ENCODE measurements at places on chromosomes 6 and 20.

DNA sequence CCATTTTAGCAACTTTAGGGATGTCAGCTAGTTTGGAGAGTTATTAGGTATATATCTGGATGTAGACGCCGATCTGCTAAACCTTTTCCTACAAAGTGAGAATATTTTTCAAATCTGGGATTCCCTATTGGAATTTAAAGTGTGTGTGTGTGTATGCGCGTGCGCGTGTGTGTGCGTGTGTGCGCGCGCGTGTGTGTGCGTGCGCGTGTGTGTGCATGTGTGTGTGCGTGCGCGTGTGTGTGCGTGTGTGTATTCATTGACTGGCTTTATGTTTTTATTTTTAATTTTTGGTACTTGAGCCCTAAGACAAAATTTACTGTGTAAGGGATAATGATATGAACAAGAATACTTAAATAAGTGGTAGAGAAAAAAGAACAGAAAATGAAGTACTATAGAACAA lies 8.1 kb downstream of the PRL start:
- DNase-seq, result no peak

DNA sequence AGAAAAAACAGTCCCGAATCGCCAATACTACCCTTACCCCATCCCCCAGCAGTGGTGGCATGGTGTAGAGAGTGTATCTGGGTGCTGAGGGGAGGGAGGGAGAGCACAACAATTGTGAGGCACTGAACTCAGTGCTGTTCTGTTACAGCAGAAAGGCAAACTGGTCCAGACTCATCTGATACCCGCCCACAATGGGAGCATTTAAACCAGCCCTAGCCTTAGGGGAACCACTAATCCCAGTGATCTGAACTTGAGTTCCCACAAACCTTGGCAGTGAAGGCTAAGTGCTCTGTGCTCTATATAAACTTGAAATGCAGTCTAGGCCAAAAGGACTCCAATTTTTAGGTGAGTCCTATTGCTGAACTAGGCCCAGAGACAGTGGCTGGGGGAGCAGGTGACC lies 666.4 kb upstream of the PTCHD4 start:
- no peak for DNase-seq

DNA sequence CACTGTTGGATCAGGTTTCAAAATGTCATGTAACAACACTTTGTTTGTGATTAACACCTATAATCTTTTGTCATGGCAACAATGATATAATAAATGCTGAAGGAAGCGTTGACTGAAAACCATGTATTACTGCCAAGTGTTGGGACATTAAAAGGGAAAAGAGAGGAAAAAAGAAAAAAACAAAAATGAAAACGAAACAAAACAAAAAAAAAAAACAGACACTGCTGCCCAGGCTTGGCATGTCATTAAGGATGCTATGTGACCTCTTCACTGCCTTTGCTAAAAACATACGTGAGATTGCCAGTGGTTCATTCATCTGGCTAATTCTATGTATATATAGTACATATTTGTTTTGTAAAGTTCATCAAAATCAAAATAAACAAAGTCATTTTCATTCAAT lies 516.7 kb upstream of the RNF217 start:
- DNase-seq, result no peak

DNA sequence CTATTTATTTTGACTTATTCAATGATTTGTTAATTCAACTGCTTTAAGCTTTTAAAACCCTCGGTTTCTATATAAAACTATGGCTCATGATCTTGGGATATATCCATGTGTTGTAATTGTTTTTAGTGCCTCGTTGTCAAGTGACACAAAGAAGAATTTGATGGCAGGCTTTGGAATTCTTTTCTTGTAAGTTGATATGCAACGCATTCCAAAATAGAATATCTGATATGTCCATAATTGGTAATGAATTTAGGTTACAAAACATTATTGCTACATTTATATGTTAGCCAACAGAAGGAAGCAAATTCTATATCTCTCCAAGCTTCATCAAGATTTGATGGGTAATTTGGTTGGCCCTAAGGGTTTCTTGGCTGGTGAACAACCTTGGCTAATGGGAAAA lies 220.4 kb upstream of the RIMS1 start:
- no peak for DNase-seq

DNA sequence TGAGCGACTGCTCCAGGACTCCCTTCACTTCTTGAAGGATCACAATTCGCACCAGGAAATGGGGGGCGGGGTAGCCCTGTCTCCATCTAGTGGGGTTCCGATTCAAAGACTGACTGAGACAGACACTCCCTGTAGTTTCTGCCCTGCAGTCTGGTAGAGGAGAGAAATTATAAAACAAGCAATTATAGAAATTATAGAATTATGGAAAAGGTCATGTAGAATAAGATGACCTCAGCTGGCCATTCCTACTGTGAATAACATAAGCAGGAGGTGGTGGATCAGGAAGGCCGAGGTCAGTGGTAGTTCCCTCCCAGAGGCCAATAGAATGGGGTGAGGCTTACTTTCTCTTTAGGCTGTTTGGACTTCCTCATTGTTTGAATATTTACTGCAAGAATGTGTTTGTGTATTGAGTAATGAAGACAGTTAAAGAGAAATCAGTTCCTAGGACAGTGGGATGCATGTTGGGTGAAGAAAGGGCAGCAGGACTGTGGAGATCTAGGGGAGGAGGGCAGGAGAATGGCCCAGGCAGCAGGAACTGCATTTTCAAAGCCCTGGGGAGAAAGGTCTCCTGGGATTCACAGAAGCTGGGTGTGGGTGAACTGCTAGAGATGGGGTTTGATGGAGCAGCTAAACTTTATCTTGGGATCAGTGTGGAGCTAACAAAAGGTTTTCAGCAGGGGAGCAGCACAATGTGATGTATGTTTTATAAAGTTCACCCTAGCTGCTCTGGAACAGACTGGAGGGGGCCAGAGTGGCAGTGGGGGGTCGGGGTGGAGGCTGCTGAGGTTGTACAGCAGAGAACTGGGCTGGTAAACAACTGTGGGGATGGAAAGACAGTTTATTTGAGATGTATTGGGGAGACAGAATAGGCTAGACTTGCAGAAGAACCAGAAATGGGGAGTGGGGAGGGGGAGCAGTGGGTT lies 2.1 kb downstream of the ZNF341 start:
- DNase-seq, result no peak

GRCh38 chr6:157768863-157769551 lies 54.0 kb upstream of the SNX9 start:
- DNase-seq, result no peak

GRCh38 chr6:9943026-9943425 lies 471.8 kb downstream of the TFAP2A start:
- no peak for DNase-seq

DNA sequence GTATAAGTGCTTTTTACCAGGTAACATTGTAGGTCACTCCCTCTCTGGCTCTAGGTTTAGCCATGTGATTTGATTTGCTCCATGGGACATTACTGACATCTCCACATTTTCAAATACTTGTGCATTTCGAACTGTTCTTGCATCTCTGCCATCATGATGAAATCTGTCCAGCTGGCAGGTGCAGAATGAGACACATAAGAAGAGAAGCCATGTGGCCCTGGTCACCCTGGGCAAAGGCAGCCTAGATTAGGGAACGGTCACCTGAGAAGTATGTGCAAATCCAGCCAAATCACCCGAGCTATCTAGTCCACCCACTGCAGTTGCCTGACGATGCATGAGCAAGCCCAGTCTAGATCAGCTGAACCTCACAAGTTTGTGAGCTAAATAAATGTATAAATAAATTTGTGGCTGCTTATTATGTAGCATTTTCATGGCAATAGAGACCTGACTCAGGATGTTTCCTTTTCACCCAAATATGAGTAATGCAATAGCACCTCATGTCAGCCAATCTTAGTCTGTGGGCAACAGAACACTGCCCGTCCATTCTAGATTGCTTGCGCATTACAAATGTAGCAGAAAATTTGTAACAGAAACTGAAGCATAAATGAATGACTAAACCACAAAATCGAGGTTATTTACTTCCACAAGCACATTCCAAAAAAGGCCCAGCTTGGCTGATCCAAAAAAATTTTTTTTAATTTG lies 115.2 kb downstream of the PAK5 start:
- DNase-seq, result no peak

GRCh38 chr6:79810871-79811270 lies 136.5 kb downstream of the ELOVL4 start:
- no peak for DNase-seq

- no peak for DNase-seq
These were observed 35.1 kb downstream of the LRFN2 start for GRCh38 chr6:40551966-40552505.

GRCh38 chr20:55667955-55668354 lies 337.4 kb downstream of the CBLN4 start:
- no peak for DNase-seq

GRCh38 chr20:16671753-16672152 lies 58.1 kb upstream of the SNRPB2 start:
- DNase-seq, result no peak

GRCh38 chr6:11659757-11660156 lies 118.8 kb downstream of the ADTRP start:
- no peak for DNase-seq

DNA sequence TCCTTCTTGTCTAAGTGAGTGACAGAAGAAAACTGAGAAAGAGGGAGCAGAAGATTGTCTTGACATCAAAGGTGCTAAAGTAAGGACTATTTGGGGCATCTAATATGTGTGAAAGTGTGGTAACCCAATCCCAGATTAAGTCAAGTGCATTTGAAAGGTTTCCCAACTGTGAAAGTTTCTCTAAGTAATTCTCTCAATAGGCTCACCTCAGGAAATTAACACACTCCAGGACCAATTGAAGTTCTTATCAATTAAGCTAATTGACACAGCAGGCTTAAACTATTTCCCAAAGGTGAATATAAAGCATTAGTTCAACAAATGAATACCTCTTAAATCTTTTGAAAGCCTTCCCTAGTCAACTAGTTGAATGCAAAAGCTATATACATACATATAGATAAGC lies 212.8 kb upstream of the FUT9 start:
- DNase-seq, result no peak

- no peak for DNase-seq
These were observed 34.2 kb upstream of the SUPT3H start for GRCh38 chr6:45411959-45412358.

DNA sequence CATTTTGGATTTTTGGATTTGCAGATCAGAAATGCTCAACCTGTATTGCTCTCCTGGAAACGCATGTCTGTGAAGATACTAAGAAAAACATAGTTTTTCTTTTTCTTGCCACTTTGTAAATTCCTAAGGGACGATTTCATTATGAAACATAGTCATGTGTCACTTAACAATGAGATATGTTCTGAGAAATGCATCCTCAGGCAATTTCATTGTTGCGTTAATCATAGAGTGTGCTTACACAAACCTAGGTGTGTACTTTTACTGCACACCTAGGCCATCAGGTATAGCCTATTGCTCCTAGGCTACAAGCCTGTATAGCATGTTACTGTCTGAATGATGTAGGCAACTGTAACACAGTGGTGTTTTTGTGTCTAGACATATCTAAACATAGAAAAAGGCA lies 13.4 kb upstream of the THEMIS start:
- no peak for DNase-seq

GRCh38 chr6:123945386-123945785 lies 141.7 kb downstream of the NKAIN2 start:
- no peak for DNase-seq

DNA sequence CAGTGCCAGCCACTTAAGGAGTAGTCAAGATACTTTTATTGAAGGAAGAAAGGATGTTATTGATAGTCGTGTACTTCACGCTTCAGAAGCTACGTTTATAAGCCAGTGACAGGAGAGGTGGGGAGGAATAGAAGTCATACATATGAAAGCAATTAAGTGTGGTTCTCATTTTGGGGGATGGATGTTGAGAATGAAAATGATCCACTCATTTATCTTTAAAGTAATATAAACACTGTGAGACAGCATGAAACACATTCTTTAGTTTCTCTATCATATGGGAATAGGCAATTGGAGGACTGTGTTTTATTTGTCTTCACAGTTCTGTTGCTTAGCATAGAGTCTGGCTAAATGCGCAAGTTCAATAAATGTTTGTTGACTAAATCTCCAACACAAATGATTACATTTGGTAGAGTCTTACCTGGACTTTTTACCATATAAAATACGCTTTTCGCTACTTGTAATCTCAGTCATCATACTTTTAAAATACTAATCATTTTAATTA lies 35.2 kb downstream of the AK9 start:
- no peak for DNase-seq

- peak; percentile 85 for DNase-seq
These were observed 35.7 kb upstream of the ZMYND8 start for GRCh38 chr20:47392015-47392720.

GRCh38 chr6:13375360-13375878 lies 47.1 kb upstream of the TBC1D7 start:
- DNase-seq, result no peak

- DNase-seq, result no peak
These were observed 75.8 kb upstream of the AFDN start for GRCh38 chr6:167750956-167751358.

GRCh38 chr20:32536851-32537656 lies 48.1 kb downstream of the NOL4L start:
- DNase-seq, result peak; percentile 51

DNA sequence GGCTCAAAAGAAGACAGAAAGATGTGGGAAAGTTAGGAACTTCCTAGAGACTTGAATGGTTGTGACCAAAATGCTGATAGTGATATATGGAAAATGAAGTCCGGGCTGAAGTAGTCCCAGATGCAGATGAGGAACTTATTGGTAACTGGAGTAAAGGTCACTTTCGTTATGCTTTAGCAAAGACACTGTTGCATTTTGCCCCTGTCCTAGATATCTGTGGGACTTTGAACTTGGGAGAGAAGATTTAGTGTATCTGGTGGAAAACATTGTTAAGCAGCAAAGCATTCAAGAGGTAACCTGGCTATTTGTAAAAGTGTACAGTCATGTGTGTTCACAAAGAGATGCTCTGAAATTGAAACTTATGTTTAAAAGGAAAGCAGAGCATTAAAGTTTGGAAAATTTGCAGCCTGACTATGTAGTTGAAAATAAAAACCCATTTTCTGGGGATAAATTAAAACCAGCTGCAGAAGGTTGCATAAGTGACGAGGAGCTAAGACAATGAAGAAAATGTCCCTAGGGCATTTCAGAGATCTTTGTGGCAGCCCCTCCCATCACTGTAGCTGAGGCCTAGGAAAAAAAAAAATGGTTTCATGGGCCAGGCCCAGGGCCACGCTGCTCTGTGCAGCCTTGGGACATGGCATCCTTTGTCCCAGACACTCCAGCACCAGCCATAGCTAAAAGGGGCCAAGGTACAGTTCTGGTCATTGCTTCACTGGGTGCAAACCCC lies 1692.2 kb downstream of the HACE1 start:
- no peak for DNase-seq

Measured in hematopoietic multipotent progenitor cell treated with erythropoietin and hydrocortisone succinate and interleukin-3 and kit ligand, for 17 days (in vitro differentiated cells).